ENCODE measurements at places on chromosomes 5 and 9.
A peak's percentile ranks its signal among the peaks of the same experiment; 100 is the strongest.

DNA sequence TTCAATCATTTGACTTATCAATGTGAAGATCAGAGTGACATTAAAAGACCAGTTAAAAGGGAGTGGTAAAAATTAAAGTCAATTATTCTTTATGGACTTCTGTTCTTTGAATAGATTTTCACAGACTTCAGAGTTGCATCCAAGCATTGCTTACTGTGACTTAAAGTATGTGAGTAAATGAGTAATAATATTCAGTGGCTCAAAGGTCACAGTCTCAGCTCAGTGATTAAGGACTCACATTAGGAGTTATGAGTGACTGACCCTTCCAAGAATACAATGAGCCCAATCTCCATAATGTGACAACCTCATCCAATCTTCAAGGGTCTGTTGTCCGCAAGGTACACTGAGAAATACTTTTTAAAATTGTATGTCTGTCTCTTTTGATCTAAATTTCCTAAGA is 811.2 kb downstream of the BRINP1 start:
- no peak for DNase-seq

GRCh38 chr9:114776683-114777399 is 29.0 kb downstream of the TNFSF15 start:
- no peak for DNase-seq

GRCh38 chr9:75046725-75047345 is 18.7 kb upstream of the CARNMT1 start:
- DNase-seq: no peak

- no peak for DNase-seq
Observed at GRCh38 chr5:83559118-83559785, 87.7 kb downstream of the VCAN start.

- no peak for DNase-seq
Observed at GRCh38 chr9:126957687-126958053, 43.1 kb downstream of the RALGPS1 start.

DNA sequence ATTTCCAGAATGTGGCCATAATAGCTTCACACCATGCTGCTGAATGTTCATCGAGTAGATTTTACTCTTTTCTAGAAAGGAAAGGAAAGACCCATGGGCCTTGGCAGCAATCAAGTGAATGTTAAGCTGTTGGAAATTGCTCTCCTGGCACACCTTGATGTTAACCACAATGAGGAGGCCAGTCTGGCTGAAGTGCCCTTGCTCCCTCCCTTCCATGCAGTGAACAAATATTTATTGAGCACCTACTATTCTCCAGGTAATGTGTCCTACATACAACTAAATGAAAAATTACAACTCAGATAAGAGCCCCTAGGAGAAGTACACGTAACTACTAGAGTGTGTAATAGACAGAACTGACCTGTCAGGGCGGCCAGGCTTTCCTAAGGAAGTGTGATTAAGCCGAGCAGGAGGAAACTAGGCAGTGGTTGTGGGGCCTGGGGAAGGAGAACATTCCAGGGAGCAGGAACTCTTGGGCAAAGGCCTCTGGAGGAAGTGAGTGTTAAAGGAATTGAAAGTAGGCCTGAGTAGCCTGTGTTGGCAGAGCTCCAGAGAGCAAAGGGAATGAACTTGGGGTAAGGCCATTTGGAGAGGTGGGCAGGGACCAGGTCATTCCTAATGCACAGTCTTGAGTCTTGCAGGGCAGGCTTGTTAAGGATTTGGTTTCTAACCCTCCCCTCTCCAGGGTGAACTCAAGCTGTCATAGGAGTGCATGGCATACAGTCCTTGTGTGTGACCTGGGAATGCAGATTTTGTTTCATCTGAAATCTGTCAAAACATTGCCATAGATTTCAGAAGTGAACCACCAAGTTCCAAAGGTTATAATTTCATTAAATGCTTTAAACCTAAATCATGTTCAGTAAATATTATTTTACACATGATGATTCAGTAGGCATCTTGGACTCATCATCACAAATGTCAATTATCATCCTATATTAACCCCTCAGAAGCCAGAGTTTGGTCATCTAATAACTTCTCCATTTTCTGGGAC is 9.0 kb upstream of the ZSWIM6 start:
- no peak for DNase-seq

GRCh38 chr5:93576994-93577853 is 3.8 kb downstream of the NR2F1-AS1 start:
- DNase-seq: peak; percentile 15

DNA sequence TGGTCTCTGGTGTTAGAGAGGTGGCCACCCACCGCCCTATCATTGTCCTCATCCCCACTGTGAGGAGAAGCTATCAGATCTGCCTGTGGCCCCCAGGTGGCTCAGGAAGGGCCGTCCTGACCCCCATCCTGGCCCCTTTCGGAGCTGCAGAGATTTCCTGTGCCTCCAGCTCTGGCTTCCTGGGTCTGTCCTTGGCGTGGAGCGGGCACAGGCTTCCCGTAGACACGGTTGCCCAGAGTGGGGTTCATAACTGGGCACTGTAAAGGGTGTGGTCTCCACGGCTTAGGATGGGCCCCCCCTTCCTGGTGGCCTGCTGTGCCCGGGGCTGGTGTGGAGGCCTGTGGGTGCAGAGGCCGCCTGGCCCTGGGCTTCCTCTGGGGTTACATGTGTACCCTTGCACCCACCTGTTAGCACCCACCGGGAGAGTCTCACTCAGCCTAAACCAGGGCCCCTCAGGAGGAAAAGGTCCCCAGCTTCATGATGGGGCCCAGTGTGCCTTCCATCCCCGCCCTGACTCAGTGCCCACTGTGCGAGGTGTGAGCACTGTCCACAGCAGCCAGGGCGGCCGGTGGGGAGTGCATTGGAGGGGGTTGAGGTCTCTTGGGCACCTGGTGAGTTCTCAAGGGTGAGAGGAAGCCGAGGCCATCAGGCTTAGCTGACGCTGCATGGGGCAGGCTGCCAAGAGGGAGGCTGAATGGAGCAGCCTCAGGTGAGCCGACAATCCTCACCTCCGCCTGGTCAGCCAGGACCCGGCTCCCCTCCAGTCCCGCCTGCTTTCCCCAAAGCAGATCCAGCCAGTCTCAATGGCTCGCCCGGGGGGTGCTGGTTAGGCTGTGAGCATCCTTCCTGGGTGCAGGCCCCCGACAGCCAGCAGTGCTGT is 15.3 kb upstream of the AJM1 start:
- DNase-seq: no peak

DNA sequence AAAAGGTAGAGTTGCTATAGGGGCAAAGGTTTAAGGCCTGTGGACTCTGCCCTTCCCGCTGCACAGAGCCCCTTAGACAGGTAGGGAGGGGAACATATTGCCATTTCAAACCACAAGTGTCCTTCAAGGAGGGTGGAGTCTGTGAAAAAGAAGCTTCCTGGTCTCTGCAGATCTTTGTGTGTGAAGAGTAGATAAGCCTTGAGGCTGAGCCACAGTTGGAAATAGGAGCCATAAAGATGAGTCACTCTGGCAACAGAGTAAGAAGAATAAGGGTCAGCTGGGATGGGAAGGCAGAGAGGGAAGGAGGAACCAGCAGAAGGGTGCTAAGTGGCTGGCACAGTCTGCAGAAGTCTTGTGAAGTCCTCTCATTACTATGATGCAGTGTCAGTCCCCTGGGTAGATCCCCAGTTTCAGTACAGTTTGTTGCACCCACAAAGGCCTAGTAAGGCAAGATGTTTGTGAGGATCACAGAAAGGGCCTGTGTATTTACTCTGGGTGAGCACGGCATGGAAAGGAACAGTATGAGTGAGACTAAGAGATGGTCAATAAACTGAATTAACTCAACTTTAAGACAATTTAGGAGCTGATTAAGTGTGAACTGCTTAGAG is 18.1 kb downstream of the GRXCR2 start:
- peak; percentile 96 for DNase-seq

- no peak for DNase-seq
Observed at GRCh38 chr5:1931604-1932231, 49.0 kb upstream of the IRX4 start.

DNA sequence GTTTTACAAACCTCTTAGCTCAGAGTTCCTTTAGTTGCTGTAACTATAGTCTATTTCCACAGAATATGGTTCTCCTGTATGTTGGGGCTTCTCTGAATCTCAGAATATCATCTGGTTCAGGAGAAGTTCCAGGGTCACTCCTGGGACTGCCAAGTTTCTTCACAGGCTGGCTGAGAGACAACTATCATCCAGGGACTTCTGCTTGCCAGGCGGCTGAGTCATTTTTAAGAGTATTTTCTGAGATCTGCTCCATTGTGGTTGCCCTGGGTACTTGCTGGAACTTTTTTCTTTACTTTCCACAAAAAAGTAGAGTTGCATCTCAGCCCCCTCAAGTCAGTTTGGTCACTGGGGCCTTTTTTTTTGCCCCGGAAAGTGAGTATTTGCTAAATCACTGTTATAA is 566.5 kb downstream of the LRRC70 start:
- DNase-seq: no peak

DNA sequence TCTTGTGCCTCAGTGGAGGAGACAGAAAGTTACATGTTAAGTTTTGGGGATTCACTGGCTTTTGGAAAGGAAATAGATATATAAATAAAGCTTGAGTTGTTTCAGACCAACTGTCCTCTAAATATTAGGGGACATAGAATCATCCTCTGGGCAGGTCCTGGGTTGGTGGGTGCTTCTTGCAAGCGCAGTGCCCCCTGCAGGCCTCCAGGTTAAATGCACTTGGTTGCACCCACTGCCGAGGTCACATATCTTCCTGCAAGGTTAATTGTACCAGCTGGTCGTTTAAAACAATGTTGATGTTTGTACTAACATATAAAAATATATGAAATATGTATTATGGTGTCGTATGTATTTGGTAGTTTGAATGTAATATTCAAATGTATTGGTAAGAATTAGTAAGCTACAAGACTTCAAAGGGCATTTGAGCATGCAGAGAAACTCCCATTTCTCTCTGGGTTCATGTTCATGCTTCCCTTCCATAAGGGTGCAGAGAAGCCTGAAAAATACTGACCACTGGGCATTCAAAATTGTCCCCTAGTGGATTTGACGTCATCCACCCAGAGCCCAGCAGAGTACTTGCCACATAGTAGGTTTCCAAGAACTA is 87.0 kb downstream of the ZNF618 start:
- peak; percentile 35 for DNase-seq

GRCh38 chr5:137627706-137628105 is 108.2 kb downstream of the KLHL3 start:
- DNase-seq: no peak

- DNase-seq: no peak
Observed at GRCh38 chr9:77469515-77470231, 178.4 kb downstream of the GNA14 start.

DNA sequence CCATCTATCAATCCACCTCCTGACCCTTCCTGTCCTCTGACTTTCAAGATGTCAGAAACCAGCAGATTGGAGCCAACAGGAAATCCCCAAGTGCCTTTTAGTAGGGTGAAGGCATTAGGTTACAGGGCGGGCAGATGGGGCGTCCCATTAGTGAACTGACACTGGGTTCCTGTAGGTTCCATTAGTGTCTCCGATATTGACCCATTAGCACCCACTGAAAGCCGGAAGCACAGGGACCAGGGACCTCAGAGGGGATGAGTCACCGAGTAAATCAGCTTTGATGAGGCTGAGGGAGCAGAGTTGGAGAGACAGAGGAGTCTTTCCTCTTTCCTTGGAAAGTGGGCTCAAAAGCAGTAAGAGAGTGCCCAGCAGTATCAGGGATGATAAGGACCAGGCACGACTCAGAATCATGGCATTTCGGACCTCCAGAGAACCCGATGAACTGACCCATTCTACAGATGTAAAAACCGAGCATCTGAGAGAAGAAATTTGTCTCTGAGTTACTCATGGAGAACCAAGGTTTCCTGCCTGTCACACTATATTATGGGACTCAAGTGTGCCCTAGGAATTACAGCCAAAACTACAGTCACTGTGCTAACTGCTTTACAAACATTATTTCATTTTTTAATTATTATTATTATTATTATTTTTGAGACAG is 47.2 kb upstream of the FABP6 start:
- DNase-seq: no peak

GRCh38 chr9:5231212-5231611 is at the start of gene INSL4:
Gene INSL4 (plus strand): TSS chr9:5231419. CDS start chr9:5231524, 105 bp downstream.
- no peak for DNase-seq

DNA sequence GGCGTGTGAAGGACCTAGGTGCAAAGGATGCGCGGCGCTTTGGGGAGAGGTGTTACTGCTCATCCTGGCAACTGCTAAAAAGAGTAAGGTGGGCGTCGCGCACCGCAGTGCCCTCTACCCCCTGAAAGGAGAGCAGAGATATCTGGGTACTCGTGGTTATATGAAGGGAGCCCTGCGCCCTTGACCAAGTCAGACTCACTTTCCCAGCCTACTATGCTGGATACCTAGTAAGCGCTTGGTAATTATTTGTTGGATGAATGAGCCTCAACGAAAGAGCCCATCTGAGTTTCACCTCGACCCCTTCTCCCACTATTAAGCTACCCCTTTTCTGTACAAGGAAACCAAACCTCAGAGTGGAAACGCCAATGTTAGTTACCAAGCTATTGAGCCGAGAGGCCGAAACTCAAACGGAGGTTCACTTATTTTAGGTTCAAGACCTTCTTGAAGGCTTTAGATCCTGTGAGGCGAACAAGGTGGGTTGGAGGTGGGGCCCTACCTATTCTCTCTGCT is 8.0 kb downstream of the LHX6 start:
- no peak for DNase-seq

- no peak for DNase-seq
Observed at GRCh38 chr5:177426566-177427210, at the start of gene GRK6. Gene GRK6 (plus strand): TSS chr5:177426676. CDS start chr5:177426846, 170 bp downstream.

DNA sequence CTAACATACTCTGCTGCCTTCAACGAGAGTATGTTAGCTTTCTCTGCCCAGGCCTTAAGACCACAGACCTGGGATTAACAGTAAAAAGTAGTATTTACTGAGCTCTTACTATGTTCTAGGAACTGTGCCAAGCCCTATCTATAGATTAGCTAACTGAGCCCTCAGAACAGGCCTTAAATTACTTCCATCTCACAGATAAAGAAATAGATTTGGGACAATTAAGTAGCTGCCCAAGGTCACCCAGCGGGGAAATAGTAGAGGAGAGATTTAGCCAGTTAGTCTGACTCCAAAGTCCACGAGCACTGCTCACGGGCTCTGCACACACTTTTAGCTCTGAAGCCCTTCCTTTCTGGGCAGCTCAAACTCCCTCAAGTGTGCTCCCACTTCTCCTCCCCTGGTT is 64.5 kb upstream of the EQTN start:
- no peak for DNase-seq

- no peak for DNase-seq
Observed at GRCh38 chr9:113658545-113658895, 195.0 kb downstream of the RGS3 start.

DNA sequence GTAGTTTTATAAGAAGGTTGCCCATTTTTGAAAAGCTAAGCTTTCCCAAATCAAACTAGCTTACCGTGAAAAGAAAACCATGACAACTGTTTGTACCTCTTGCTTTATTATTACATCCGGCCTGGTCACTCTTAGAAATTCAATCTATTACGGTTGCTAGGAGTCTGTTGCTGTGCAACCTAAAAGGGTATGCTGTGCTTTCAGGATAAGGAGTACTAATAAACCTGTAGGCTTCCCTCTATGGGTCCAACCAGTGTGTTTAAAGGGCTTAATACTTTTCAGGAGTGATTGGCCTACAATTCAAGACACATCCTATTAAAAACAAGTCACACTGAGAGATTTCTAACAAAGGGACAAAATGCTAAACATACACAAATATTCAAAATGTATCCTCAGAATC is 27.1 kb downstream of the RFX3 start:
- DNase-seq: no peak

GRCh38 chr9:95174038-95174437 is 143.5 kb downstream of the FANCC start:
- DNase-seq: no peak
